Small intestine (tissue), 16 donors: ENCODE measurements at places on chromosomes 3 and 15.

DNA sequence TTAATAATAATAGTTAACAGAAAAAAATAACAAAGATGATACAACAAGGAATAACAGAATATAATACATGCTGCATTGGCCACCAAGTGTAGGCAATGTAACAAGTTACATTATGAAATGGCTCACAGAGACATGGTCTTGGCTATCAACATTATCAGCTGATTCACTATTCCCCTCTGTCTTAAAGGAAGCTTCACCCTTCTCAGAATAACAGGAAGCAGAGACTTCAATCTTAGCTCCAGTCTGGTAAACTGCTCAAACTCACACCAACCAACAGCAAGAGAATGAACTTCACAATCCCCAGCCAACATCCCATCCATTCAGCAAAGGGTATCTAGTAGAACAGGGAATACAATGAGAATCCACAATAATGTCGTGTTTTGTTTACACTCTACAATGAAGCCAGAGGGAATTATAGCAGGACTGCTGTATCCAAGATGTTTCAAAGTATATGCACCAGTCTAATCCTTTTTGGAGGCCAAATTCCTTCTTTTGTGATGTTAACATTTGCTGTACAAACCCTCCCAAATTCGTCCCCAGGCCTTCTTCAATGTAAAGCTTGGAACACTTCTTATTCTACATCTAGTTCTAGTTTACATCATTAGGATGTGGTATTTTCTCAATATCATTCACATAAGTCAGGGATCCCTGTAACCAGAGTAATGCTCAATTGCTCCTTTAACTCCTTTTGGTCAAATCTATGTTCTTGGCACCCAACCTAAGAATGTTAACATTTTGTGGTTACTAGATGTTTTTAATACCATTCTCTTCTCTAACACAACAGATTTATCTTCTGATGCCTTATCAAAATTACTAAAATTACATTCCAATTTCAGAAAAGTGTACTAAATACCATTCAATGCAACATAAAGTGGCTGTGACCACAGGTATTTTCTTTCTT, 52.4 kb upstream of the CMSS1 start:
- DNase-seq = no peak
- no peaks in the 10 kb centered on the region for H3K36me3 ChIP-seq
- no peak overlapping the region for H3K27ac ChIP-seq
- no peak overlapping the region for H3K4me3 ChIP-seq
- H3K27me3 ChIP-seq = peaks cover 2% of the 10 kb centered on the region

DNA sequence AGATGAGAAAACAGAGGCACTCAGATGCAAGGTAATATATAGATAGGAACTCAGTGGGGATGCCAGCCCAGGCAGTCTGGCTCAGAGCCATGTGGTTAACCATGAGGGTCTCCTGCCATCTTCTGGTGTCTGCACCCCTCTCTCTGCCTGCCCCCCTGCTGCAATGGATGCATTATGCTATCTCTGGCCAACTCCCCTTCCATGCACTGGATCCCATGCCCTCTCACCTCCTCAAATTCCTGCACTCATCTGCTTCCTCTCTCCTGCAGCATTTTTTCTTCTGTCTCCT, 163.2 kb downstream of the STT3B start:
- no peak overlapping the region for H3K4me3 ChIP-seq
- DNase-seq = no peak
- no peaks in the 10 kb centered on the region for H3K27me3 ChIP-seq
- H3K27ac ChIP-seq = no peak overlapping the region

GRCh38 chr3:141108039-141108438, 56.9 kb downstream of the SPSB4 start:
- H3K27ac ChIP-seq = no peak overlapping the region
- H3K4me3 ChIP-seq = no peak overlapping the region
- H3K4me1 ChIP-seq = no peaks in the 10 kb centered on the region
- no peak for DNase-seq
- no peaks in the 10 kb centered on the region for H3K36me3 ChIP-seq
- no peaks in the 10 kb centered on the region for H3K27me3 ChIP-seq

DNA sequence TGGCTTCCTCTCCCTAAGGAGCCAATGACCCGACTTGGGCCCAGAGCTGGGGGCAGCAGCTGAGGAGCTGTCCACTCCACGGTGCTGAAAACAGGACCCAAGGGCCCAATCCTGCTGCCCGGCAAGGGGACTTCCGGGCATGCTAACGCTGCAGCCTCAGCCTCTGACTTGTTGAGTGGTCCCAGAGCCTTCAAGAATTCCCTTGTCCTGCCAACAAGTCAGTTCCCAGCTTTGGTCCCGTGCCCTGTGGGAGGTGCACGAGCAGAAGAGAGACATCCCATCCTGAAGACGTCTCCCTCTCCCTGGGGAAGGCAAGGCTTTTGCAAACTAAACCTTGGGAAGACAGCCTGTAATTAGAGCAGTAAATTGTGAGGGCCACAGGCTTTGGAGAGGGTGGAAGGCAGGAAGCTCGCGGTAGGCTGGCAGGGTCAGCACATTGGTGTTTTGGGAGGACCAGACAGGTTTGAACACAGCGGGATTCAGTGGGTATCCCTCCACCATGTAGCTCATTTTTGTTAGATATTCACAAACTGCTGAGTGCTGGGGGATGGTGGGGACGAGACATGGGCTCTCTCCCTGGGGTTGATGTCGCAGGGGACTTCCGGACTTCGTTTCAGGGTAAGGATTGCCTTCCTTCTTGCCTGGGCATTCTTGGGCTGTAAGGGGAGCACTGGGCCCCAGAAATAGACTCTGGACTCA, 29.8 kb upstream of the PRR23E start:
- no peak for DNase-seq
- no peak overlapping the region for H3K4me3 ChIP-seq
- no peaks in the 10 kb centered on the region for H3K36me3 ChIP-seq
- no peaks in the 10 kb centered on the region for H3K27me3 ChIP-seq
- H3K27ac ChIP-seq = no peak overlapping the region
- no peaks in the 10 kb centered on the region for H3K4me1 ChIP-seq

GRCh38 chr3:87359826-87360225, 83.4 kb upstream of the POU1F1 start:
- H3K36me3 ChIP-seq = no peaks in the 10 kb centered on the region
- no peak for DNase-seq
- peaks cover 2% of the 10 kb centered on the region for H3K27me3 ChIP-seq
- no peaks in the 10 kb centered on the region for H3K4me1 ChIP-seq
- no peak overlapping the region for H3K27ac ChIP-seq

- no peak for DNase-seq
- no peaks in the 10 kb centered on the region for H3K4me1 ChIP-seq
- no peak overlapping the region for H3K4me3 ChIP-seq
These were observed 280.2 kb upstream of the STT3B start for GRCh38 chr3:31252216-31253185.
